Activated naive CD4-positive, alpha-beta T cell (primary cell): ENCODE measurements at places on chromosomes 7 and 10.

DNA sequence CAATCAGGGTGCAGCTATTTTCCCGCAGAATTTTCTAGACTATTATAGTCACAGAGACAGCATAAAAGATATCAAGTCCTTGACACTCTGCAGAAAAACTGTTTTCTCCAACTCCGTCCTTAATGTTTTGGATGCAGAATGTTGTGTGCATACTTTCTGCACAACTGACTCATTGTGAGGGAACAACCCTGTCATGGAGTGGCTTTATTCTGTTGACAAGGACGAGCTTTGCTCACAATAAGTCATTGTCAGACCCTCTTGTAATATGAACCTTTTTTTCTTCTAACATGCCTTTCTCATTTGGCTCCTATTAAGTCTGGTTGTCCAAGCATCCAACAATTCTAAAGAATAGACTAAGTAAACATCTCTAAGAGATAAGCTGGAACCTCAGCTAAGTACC is 17.3 kb downstream of the ABCB4 start:
- no peak for DNase-seq

- no peak for DNase-seq
These were observed 4.0 kb upstream of the ADAP1 start for GRCh38 chr7:958221-959200.

DNA sequence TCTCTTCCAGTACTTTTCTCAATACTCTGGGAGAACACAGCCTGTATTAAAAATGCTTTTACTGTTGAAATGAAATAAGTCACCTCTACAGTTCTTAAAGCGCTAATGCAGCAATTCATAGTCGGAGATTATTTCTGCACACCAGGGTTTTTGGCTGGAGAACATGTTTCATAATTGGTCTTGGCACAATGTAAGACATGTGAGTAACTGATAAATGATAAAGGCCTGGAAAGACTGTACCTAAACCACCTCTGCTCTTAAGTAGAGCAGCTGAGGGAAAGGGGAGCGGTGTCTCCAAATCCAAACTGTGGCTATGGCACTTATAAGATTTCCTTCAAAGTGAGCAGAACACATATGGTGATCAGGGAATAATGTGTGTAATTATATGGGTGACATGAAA is 390.3 kb upstream of the MBL2 start:
- DNase-seq: no peak

DNA sequence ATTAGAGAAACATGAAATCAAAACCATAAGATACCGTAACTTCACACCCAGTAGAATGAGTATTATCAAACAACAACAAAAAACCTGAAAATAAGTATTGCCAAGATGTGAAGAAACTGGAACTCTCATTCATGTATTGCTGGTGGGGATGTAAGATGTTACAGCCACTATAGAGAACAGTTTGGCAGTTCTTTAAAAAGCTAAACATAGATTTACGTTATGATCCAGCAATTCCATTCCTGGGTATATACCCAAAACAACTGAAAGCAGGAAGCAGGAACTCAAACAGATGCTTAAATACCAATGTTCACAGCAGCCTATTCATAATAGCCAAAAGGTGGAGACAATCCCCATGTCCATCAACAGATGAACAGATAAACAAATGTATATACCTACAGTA is 72.5 kb downstream of the NT5C2 start:
- no peak for DNase-seq

- DNase-seq: peak; percentile 20
These were observed 8.7 kb downstream of the ECD start for GRCh38 chr10:73159038-73159648.

- no peak for DNase-seq
These were observed 5.4 kb downstream of the VIM start for GRCh38 chr10:17233286-17233991.

DNA sequence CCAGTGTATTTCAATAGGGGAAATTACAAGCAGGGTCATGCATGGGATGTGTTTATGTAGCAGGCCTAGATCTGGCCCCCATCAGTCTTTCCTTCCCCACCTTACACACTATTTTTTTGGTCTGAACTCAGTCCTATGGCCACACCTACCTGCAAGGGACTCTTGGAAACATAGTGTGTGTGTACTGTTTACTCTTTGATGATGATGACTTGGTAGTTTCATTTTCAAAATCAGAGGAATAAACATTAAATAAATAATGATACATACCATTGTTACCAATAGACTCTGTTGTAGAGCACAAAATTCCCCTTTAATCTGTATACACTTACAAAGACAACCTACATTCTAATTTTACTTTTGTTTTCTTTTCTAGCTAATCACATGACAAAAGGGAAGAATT is 191.0 kb downstream of the ZEB1 start:
- DNase-seq: no peak

DNA sequence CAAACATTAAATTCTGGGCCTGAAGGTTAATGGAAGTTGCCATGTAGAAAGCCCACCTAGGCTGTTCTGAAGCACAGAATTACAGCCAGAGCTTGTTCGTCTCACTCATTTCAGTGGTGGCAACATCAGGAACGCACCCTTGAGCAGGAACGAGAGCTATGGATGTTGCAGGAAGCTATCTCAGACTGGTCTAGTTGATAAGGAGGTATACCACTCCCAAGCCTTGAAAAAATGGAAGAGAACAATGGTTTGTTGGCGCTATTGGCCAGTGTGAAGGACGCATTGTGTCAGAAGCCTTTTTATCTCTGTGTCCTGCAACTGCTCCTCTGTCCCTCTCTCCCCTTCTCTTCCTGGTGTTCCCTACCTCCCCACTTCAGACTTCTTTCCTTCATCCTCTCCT is 60.9 kb upstream of the RAPGEF5 start:
- no peak for DNase-seq

GRCh38 chr7:55572378-55573233 is at the start of gene VOPP1:
Gene VOPP1, minus strand, starts transcription at chr7:55572502. Its CDS starts 178 bp downstream, at chr7:55572324.
- DNase-seq: peak; percentile 32

- no peak for DNase-seq
These were observed 18.2 kb upstream of the PRKAG2 start for GRCh38 chr7:151895008-151895630.

GRCh38 chr10:69242040-69242851 is 22.1 kb downstream of the HKDC1 start:
- DNase-seq: no peak
